Posterior cingulate gyrus (tissue), 11 donors: ENCODE measurements at places on chromosomes 6 and 20.
A peak's percentile ranks its signal among the peaks of the same experiment; 100 is the strongest.

- DNase-seq, result no peak
Observed at GRCh38 chr6:132612449-132613108, 11.5 kb downstream of the TAAR2 start.

DNA sequence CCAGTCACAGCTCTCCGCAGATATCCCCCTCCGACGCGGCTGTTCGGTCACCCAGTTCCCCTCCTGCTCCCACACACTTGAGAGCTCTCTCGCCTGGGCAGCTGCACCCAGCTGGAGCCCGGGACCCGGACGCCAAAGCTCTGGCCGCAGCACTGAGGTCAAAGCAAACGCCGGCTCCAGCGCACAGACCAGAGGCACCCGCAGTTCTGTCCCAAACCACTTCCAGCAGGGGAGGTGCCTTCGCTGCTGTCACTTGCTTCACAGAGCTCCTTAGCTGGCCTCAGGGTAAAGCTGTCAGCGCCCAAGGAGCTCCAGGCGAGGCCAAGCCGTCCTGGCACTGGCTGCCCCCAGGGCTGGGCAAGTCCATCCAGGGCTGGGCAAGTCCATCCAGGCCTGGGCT lies 27.9 kb downstream of the SLC2A4RG start:
- no peak for DNase-seq

GRCh38 chr20:36728986-36729385 lies 16.9 kb downstream of the NDRG3 start:
- DNase-seq, result no peak

GRCh38 chr20:51265361-51265760 lies 242.5 kb upstream of the KCNG1 start:
- DNase-seq, result no peak

DNA sequence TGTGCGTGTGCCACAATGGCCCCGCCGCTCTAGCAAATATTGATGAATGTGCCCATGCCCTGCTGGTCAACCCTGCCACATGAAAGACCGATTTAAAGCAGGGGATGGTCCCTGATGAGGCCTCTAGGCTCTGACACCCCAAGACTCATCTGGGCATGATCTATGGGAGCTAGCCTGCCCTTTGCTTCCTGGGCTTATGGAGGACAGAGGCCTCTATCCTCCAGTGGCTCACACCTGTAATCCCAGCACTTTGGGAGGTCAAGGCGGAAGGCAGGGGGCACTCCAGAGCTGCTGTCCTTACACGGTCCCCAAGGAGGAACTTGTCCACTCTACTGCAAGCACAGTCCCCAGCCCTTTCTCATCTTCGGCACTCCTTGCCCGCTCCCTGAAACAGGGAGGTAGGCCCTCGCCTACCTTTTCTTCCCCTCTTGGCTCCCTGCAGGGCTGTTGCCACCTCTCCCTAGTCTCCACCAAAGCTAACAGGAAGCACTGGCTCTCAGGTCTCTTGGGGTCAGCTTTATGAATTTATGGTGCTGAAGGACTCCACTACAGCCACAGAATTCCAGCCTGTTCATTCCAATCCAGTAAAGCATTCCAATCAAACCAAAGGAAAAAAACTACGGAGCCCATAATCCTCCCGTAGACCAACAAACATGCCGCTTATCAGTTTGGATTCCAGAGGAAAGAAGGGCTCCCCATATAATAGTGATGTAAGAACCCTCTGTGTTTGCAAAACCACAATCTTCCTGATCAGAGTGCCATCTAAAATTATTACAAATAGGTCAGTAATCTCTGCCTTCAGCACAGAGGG lies 48.7 kb upstream of the FOXQ1 start:
- DNase-seq, result no peak

DNA sequence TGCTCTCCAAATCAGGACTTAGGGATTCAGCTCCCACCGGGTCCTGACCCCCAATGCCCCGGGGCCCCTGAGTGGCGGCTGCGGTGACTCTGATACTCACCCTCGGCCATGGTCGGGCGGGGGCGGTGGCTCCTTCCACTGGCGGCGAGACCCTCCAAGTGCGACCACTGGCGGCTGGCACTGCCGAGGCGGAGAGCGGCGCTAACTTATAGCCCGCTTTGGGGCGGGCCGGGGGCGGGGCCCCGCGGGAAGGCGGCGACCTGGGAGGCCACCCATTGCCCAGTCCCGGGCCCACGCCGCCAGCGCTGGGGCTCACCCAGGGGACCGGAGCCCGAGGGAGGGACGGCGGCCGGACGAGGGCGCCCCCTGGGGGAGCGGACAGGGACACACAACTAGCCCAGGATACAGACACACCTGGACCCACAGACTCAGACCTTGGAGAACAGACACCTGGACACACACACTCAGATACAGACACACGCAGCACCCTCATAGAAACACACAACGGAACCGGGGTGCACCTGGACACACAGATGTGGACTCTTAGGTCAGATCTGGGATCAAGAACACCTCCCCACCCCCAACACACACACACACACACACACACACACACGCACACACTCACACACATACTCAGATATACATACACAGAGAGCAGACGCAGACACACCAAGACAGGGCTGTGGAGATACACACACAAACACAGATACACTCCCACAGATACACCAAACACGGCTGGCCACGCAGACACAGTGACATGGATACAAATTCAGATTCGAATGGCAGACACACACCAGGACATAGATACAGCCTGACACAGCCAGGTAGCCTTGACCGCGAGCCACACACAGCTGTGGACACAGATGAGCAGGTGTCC lies at the start of gene TGM2:
Gene TGM2 (minus strand): TSS at position 182 of the 877 bp plus-strand sequence. CDS start 72 bp downstream, at position 110.
- DNase-seq, result peak; percentile 35

DNA sequence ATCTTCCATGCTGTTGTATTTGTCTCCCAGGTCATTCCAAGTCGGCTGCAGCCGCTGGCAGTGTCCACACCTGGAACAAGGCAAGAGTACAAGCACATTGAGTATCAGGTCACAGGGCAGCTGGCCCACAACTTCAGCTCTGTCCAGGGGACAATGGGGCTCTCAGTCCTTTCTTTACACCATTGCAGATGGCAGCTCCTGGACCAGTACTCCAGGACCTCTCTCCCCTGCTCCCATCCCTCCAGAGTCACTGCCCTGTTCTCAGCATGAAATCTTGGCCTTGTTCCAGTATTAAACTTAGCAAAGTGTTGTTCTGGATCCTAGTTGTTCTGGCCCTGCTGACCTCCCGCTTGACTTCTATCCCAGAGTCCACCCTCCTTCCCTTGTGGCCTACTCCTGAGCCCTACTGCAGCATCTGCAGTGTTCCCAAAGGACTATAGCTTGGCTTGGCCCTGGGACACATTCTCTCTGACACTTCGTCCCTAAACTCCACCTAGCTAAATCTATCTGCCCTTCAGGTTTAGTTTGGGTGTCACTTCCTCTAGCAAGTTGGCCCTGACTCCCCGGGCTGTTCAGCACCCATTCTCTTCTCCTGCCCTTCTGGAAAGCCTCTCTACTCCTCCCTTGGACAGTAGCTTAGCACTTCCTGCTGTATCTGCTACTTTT lies 5.8 kb downstream of the TXNDC5 start:
- DNase-seq, result no peak

GRCh38 chr6:81138236-81138635 lies 614.2 kb downstream of the TENT5A start:
- DNase-seq, result no peak

- DNase-seq, result no peak
Observed at GRCh38 chr20:12773936-12774335, 234.8 kb upstream of the SPTLC3 start.

- no peak for DNase-seq
Observed at GRCh38 chr6:21824431-21825177, 231.1 kb downstream of the SOX4 start.

- no peak for DNase-seq
Observed at GRCh38 chr6:25205629-25206028, 73.5 kb upstream of the CARMIL1 start.

DNA sequence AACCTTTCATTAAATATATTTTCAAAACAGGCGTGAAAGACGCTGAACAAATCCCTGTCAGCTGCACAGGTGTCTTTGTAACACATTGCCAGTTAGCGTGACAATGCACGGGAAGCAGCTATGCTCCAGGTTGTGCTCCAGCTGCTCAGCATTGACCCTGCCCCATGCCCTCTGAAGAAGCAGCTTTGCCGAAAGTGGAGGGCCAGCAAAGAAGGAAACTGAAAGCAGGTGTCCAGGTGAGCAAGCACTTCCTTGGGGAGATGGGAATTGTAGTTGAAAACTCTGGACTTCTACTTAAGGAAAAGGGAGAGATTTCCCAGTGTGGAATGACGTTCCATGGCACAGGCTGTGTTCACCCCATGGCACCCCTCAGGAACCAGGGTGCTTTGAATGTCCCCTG lies 125.7 kb downstream of the TTLL2 start:
- no peak for DNase-seq

DNA sequence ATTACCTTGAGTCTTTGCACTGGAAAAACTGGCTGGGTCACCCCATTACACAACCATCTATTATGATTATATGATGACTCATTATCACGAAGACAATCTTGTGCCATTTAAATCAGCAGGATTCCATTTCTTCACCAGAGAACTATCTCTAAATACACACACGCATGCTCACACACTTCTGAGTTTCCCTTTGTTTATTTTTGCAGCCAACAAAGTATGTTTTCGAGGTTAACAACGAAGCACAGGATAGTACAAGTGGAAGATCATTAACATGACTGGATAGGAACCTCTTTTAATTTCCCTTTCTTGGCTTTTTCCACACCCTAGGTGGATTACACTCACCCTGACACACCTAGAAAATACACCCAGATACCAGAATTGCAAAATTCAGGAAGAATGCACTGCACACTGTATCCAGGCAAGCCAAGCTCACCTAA lies 18.9 kb downstream of the PERP start:
- DNase-seq, result no peak

- no peak for DNase-seq
Observed at GRCh38 chr20:36908603-36909002, 32.7 kb downstream of the TLDC2 start.

GRCh38 chr6:14162826-14163225 lies 45.3 kb downstream of the CD83 start:
- no peak for DNase-seq

- no peak for DNase-seq
Observed at GRCh38 chr6:158391276-158391675, 79.0 kb downstream of the TULP4 start.

- DNase-seq, result no peak
Observed at GRCh38 chr6:28858963-28859362, 64.8 kb downstream of the TRIM27 start.

GRCh38 chr6:169963581-169964297 lies 212.3 kb downstream of the ERMARD start:
- DNase-seq, result no peak

GRCh38 chr6:14252271-14252850 lies 134.8 kb downstream of the CD83 start:
- no peak for DNase-seq

DNA sequence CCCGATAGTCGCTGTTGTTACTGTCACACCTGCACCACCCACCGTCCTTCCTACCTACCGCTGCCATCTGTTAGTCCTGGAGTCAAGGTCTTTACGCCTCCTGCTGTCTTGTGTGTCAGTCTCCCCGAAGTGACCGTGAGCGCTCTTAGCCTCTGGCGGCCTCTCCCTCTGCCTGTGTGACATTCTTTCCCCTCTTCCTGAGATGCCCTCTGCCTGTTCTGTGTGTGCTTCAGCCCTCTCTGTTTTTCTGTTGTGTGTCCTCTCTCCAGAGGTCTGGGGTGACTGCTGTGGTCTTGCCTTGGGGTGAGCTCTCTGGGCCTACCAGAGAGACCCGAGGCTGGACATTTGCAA lies 54.9 kb downstream of the TCP11 start:
- DNase-seq, result no peak

- DNase-seq, result no peak
Observed at GRCh38 chr6:8277769-8278168, 157.6 kb downstream of the SLC35B3 start.

GRCh38 chr6:38364127-38364526 lies 275.6 kb downstream of the BTBD9 start:
- no peak for DNase-seq

- no peak for DNase-seq
Observed at GRCh38 chr20:50975701-50976330, 17.2 kb downstream of the MOCS3 start.

- DNase-seq, result no peak
Observed at GRCh38 chr6:159939591-159940016, 29.3 kb upstream of the IGF2R start.

- DNase-seq, result no peak
Observed at GRCh38 chr6:29395331-29395730, at the start of gene OR12D2. OR12D2 (plus strand) TSS chr6:29395631; CDS start chr6:29396700, 1,069 bp downstream.

DNA sequence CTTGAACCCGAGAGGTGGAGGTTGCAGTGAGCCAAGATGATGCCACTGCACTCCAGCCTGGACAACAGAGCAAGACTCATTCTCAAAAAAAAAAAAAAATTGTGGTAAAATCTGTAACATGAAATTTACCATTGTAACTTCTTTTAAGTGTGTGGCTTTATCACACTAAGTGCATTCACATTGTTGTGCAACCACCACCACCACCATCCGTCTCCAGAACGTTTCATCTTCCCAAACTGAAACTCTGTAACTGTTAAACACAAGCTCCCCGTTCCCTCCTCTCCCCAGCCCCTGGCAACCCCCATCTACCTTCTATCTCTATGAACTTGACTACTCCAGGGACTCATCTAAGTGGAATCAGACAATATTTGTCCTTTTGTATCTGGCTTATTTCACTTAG lies 29.7 kb downstream of the PDRG1 start:
- no peak for DNase-seq

GRCh38 chr6:40170856-40171255 lies 236.6 kb upstream of the MOCS1 start:
- DNase-seq, result no peak

DNA sequence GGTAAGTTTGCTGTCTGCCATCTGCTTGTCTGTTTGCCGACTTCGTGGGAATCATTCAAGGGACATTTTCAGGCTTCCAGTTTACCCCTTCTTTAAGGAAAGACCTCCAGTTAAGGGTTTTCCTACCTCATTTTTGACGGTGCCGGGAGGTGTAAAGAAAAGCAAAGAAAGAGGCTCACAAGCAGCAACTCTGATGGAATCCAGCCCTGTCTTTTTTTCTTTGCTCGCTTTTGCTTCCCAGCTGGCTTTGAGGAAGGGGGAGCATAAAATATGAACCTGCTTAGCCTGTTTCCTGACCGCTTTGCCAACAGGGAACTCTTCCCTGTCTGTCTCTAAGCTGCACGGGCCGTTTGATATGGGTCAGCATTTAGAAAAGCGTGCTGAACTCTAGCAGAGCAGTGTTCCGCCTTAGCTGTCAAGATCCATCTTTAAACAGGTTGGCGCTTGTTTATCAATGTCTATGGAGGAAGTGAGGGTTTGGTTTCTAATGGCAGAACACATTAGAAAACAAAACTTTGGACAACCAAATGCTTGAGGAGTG lies 13.8 kb downstream of the SYTL3 start:
- DNase-seq, result no peak
